ENCODE measurements at places on chromosomes 6 and 20. TPM values are rescaled to one million over a fixed set of nuclear protein-coding genes. Genes with fewer than 3 reads are reported as not detected.

- DNase-seq = no peak
These were observed 11.3 kb upstream of the DSN1 start for GRCh38 chr20:36784900-36785299.

The TMEM74B gene
- 1.9 TPM for total RNA-seq

The PPP1R3G gene
- 0.05 TPM for total RNA-seq

The TRIM10 gene
- total RNA-seq = 0.09 TPM

The DZANK1 gene
- 1.9 TPM for total RNA-seq

DNA sequence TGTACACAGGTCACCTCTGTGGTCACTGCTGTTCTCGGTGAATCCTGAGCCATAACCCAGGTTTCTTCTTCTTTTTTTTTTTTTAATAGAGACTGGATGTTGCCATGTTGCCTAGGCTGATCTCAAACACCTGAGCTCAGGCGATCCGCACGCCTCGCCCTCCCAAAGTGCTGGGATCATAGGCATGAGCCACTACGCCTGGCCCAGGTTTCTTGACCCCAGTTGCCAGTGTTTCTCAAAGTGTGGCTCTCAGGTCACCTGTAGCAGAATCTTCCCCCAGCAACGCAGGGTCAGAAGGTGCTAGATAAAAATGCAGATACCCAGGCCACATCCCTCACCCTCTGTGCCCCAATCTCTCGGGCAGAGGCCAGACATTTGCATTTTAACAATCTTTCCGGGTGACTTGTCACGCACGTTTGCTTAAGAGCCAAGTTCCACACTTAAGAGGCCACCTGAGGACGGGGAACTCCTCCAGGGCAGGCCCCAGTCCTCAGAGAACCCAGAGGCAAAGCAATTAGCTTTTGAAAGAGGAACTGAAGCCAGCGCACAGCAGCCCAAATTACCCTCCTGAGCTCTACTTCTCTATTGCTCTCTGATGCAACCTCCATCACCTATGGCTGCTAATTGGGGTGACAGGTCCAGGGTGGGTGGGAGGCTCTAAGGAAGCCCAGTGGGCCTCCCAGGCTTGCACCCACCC lies 81.8 kb downstream of the NFATC2 start:
- no peak for DNase-seq

DNA sequence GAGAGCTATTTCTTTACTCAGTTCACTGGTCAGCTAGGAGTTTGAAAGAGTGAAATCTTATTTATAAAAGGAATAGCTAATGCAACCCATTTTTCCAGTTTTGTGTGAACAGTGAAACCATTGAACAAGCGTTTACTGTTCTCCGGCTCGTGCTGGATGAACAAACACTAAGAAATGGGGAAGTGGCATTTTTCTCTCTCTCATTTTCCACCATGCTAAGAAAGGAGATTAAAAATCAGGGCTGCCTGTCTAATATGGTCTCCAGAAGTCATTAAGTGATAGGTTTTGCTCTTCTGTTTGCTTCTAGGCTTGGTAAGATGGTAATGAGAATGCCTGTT lies 774 bp upstream of the SFT2D1 start:
- no peak for DNase-seq

- no peak for DNase-seq
These were observed 192.2 kb upstream of the FAM83B start for GRCh38 chr6:54654381-54654780.

DNA sequence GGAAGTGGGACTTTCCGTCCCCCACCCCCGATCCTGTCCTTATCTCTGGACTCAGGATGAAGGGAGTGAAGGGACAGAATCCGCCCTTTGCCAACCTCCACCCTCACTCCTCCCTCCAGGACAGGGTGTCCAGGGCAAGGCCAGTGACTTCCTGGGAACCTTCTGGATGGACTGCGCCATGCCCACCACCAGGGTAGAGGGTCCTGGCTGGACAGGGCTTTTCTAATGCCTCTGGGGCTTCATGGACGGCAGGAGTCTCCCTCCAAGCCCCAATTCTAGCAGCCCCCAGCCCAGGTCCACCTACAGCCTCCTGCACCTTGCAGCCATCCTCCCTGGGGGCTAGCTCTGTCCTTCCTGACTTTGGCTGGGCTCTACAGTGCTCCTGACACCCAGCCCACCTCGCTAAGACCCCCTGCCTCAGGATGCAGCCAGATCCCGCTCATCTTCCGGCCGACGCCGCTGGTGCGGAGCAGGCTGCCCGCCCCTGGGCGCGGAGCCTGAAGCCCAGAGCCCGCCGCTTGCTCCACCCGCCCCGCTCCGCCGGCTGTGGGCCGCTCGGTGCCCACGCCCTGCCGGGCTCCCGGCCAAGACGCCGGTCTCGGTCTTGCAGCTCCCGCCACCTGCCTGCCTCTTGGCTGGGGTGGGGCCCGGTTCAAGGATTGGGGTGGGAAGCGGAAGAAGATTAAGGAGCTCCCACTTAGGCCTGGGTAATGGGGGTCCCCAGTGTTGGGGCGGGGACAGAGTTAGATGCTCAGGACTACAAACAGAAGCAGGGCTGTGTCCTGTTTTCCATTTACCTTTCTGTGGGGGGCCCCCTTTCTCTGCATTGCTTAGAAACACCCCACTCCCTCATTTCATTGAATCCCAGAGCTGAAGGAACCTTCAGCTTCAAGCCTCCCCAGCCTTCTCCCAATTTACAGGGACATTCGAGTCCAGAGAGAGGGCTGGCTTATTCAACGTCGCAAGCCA lies 72.8 kb downstream of the MDGA1 start:
- no peak for DNase-seq

The CCN2 gene
- not detected for total RNA-seq

- DNase-seq = peak; percentile 61
These were observed 40.4 kb upstream of the ARG1 start for GRCh38 chr6:131532580-131533039.

GRCh38 chr6:444653-445275 lies 53.2 kb downstream of the IRF4 start:
- peak; percentile 87 for DNase-seq

All from activated CD4-positive, alpha-beta T cell treated with anti-CD3 and anti-CD28 coated beads, Interleukin-2, amount 10 ng/mL, durations not matched to agents 24 days and 14 days (primary cell).